ENCODE measurements at places on chromosomes 6 and 20.

GRCh38 chr20:52309181-52309580 is 117.6 kb upstream of the ZFP64 start:
- DNase-seq: peak; percentile 1

- no peak for DNase-seq
Observed at GRCh38 chr6:37845026-37845911, 25.7 kb downstream of the ZFAND3 start.

DNA sequence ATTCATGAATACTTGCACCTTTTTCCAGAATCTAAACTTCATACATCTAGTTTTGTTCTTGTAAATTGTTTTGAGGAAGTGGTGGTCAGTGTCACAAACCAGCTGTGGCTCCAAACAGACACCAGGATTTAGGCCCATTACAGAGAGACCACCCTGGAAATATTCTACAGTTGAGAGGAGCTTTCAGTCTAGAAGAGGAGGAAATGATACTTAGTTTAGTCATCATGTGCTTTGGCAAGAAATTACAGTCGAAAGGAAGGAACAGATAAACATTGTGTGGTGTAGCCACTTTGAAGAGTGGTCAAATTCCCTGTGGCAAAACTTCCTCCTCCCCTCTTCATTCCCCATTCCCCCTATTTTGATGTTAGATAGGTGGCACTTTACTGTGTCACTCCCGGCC is 15.7 kb downstream of the DCBLD1 start:
- DNase-seq: no peak

- DNase-seq: no peak
Observed at GRCh38 chr20:2093883-2094282, 7.7 kb upstream of the STK35 start.

- DNase-seq: no peak
Observed at GRCh38 chr6:36283608-36284007, 13.7 kb downstream of the PNPLA1 start.

- DNase-seq: no peak
Observed at GRCh38 chr6:13239530-13240455, 88.5 kb downstream of the TBC1D7 start.

DNA sequence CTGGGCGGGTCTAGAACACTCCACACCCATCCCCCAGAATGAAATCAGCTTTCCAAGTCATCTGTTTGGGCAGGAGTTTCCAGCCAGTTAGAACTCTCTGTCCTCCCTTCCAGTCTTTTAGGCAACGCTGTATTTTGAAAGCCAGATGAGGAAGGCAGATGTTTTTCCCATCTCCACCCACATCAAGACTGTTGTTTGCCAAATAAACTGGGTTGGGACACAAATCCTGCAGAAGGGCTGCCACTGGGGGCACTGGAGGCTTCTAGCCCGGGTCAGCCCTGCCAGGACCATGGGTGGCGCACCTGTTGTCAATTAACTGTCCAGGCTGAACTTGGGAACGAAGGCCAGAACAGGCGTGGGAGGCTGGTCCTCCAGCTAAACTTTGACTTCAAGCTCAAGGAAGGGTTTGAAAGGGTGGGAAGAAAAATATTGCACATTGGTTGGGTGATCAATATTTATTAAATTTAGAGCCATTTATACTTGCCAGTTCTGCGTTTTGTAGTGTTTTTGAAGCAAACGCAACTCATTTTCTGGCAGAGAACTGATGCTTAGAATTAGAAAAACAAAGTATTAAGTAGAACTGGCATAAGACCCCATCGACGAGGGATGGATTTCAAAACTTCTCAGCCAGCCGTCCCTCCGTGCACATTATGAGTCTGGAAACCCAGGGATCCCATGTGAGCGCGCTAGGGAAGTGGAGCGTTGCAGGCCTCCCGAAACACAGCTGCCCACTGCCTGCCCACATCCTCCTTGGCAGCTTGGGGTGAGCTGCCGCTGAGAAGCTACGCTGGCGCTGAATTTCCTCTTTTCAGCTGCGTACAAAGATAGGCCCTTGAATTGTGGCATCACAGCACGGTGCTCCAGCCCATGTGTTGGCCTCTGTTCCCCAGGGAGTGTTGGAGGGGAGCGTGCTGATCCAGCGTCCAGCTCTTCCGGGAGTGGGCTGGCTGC is 297.4 kb downstream of the QKI start:
- DNase-seq: no peak
